ENCODE measurements at places on chromosomes 3 and 15.

DNA sequence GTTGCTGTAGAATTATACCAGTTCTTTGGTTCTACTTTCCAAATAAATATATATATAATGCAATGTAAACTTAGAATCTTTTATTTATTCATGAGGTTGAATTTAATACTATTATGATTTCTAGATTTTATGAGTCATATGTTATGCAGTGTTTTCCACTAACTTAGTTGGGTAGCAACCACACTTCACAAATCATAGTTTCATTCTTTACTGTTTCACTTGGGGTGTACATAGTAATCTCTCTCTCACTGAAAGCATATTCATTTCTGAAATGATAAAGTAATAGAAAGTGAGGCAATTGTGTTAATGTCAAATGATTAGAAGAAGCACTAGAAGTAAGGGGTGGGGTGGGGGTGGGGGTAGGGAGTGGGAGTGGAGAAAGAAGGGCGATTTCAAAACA lies 52.6 kb downstream of the IQCH start:
- peak; percentile 24 for DNase-seq

- DNase-seq = no peak
Measured at GRCh38 chr15:30933293-30933692, 29.6 kb downstream of the FAN1 start.

- DNase-seq = no peak
Measured at GRCh38 chr15:67172172-67172571, 82.3 kb downstream of the AAGAB start.

GRCh38 chr3:128442070-128442469 lies 24.6 kb downstream of the DNAJB8 start:
- no peak for DNase-seq

- peak; percentile 83 for DNase-seq
Measured at GRCh38 chr15:68271854-68272471, 5.6 kb upstream of the FEM1B start.

DNA sequence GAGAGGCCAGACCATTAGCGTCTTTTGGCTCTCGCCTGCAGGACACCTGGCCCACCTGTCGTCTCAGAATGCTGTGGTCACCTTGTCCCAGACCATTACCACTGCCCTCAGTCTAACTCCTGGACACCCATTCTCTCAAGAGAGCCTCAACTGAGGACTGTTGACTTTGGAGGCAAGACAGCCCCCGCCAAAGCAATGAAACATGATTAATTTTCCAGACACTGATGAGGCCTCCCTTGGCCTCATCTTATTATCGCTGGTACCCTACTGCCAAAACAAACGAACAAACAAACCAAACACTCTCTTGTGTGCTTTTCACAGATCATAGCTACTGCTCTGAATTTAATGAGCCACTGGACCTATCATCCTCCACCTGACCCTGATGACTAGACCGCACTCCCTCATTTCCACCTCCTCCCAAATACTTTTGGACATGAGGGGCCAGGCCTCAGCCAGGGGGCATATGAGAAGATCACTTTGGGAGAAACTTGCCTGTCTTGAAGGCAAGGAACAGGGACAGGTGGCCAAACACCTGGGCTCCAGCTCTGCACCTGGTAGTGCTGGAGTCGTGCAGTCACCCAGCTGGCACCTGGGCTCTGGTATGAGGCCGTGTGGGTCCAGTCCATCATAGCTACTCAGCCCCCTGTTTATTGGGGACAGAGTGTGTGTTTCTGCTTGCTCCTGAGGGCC lies 27.6 kb downstream of the ALS2CL start:
- DNase-seq = no peak

DNA sequence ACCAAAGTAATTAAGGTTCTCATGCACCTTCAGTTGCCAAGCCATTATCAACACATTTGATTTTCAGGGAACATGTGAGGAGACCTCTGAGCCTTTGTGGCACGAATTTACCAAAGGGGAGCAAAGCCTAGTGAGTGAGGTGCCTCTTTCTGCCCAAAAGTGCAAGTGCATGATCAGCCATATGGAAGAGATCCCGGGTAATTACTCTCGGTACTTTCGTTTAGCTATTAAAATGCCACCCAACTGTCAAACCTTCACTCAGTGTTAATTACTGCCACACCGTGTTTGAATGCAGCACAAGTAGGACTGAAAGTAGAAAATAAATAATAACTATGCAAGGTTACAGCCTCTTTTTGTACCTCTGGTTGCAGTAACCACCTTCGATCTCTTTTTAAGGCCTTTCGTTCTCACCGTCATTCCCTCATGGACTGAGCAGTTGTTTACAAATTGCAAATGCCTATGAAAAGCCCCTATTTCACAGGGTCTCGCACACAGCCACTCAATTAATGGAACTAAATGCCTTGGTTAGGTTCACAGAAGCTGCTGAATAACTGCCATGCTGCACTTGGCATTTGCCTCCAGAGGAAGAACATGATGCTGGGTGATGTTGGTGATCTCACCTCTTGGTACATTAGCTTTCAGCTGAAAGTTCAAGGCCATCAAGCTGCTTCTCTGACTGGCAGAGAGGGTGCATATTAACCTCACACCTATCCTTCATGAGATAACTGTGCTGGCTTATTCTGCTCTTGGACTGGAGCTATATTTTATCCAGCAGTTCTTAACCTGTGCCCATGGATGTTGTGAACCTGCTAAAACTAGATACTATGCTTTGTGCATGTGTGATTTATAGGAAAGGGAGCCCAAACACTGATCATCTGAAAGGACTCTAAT lies 69.9 kb downstream of the TNIK start:
- no peak for DNase-seq

DNA sequence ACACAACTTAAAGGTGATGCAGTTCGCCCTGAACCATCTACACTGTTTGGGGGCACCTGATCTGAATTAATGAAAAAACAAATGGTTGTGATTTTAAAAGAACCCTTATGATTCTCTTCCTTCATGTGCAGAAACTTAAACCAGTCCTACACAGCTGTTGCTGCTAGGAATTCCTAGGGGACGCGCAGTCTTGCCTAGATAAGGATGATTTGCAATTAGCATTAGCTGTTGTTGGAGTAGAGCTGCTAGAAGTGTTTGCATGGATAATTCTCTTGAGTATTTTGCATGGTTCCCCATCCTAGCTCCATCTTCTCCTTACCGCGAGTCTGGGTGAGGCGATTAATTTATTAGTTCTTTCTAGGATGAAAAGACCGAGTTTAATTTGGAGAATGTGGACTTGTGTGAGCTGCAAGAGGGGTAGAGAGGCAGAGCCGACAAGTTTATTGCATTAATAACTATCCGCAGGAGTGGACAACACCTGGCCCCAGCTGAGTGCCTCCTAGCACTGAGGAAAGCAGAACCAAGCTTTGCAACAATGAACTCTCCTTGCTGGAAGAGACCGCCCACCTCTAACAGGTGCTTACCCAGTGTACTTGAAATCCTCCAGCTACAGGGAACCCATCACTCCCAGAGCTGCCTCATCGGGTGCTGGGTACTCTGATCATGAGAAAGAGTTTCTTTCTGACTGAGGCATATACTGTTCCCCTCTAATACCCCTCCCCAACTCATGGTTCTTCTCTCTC lies 75.0 kb upstream of the WNT7A start:
- no peak for DNase-seq

GRCh38 chr3:19632099-19633074 lies 301.6 kb downstream of the EFHB start:
- no peak for DNase-seq

DNA sequence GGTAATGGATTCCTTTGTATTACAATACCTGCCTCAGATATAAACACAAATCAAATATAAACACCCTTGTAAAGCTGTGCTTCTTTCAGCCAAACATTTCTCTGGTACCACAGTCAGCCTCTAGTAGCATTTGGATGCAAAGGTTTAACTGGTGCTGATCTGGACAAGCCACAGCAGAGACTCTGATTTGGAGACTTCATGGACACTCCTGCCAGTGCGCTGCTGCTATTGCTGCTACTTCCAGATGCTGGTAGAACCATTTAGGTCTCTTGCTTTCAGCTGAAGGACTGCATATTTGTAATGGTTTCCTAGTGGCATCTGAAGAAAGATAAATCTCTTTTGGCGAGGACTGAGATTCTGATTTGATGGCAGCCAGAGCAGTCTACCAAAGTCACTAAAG lies 36.9 kb downstream of the NCK1 start:
- no peak for DNase-seq

- peak; percentile 8 for DNase-seq
Measured at GRCh38 chr3:87318617-87319021, 42.2 kb upstream of the POU1F1 start.

GRCh38 chr3:26621176-26621575 lies 1.4 kb upstream of the LRRC3B start:
- DNase-seq = no peak

- no peak for DNase-seq
Measured at GRCh38 chr15:80367661-80368060, 36.5 kb upstream of the ARNT2 start.

GRCh38 chr3:195895861-195896360 lies 12.4 kb downstream of the TNK2 start:
- no peak for DNase-seq

GRCh38 chr15:71366926-71367325 lies 251.7 kb downstream of the THSD4 start:
- no peak for DNase-seq

DNA sequence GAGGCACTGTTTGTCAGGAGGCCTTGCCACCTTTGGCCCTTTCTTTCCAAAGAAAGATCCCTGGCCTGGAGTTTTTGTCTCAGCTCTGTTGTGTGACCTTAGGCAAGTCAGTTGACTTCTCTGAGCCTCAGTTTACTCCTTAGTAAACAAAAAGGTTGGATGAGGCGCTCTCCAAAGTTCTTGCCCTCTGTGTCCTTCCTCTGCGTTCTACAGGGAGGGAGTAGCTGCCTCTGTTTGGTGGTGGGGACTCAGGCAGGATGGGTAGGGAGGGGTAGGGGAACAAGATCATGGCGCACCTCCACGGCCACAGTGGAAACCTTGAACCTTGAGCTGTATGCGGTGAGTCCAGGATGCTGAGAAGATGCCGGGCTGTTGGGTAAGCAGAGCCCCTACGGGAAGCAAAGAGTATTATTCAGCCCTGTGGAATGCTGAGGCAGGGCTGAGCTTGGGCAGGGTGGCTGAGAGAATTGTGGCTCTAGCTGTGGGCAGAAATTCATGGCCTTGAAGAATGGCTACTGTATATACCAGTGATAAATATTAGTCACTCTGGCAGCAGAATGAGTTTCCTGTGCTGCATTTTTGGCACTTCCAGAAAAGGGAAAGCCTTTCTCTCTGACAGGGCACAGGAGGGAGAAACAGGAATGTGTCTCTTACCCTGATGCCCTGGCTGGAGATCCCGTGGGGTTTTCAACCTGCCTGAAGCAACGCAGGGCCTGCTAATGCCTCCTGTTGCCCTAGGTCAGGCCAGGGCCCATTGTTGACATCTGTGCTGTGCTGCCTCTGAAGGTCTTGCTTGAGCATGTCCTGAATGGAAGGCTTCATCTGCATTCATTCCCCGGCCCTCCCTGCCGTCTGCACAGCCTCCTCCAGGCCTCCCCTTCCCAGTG lies 39.9 kb downstream of the SMAD3 start:
- DNase-seq = peak; percentile 98

- DNase-seq = peak; percentile 21
Measured at GRCh38 chr3:12966847-12967605, 106.2 kb downstream of the IQSEC1 start.

GRCh38 chr3:39188271-39189149 lies 3.9 kb downstream of the XIRP1 start:
- DNase-seq = no peak

GRCh38 chr15:35674873-35675781 lies 129.2 kb upstream of the DPH6 start:
- DNase-seq = peak; percentile 84

DNA sequence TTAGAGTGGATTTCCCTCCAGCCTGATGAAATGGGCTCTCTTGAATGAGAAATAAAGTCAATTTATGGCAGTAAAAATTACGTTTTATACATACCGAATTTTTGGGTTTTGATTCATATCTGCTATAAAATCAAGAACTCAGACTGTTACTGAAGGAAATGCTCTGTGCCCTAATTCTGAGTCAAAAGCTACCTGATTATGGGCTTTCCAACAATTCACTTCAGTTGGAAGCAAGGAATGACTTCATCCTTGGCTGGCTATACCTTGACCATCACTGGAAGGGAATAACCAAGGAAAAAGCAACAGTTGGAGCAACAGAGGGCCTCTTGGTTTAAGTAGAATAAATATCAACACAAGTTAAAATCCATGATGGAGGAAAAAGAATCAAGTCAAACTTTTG lies 88.6 kb downstream of the ZNF385D start:
- DNase-seq = no peak

DNA sequence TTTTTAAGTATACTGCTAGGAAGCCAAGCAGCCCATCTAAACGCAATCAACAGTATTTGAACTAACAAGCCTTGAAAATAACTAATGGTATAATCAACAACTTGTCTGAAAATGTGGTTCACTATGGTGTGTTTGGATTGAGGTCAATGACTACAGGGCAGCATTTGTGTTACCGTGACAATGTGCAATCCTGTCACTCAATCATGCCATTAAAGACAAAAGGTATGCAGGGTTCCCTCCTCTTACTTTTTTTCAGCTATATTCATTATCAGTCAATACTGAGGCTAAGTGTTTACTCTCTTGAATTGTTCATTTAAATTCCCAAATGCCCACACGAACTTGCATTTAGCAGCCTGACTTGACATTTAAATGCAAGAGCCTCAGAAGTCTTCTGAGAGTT lies 1099.3 kb upstream of the EPHA6 start:
- DNase-seq = no peak

DNA sequence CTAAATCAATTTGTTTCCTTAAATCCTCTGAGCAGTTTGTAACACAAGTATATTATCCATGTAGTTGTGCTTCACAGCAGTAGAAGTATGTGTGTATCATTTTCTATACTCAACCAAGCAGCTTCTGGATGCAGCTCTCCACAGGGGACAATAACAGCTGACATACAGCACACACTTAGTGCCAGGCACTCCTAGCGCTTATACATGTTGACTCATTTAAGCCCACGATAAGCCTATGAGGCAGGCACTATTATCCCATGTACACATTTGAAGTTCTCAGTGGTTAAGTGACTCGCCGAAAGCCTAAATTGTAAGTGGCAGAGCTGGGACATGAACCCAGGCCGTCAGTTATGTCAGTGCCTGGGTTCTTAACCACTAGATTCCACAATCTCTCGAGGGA lies 20.3 kb upstream of the LPP start:
- DNase-seq = peak; percentile 82

GRCh38 chr15:31230630-31231485 lies 95.8 kb upstream of the KLF13 start:
- DNase-seq = no peak

DNA sequence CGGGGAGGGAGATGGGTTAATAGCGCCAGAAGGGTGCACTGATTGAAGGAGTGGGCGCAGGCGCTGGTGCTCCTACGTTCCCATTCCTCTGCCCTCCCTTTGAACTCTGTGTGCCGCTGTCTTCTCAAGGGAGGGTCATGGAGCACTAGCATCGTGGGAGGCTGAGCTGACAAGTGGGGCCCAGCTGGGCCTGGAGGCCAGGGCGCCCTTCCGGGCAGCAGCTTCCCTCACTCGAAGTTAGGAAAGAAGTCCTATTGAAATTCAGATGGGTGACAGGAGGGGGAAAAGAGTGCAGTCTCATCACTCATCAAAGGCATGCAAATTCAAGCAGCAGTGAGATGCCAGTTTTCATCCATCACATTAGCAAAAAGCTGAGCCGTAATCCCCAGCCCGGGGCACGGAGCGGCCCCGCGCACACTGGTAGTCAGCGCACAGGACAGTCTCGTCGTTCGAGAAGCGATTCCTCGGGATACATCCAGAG lies 128.2 kb downstream of the LRRK1 start:
- DNase-seq = no peak

All from fibroblast of skin of right quadriceps (primary cell).